ENCODE measurements at places on chromosomes 11 and 22. TPM values are rescaled to one million over a fixed set of nuclear protein-coding genes. Genes with fewer than 3 reads are reported as not detected.
A peak's percentile ranks its signal among the peaks of the same experiment; 100 is the strongest.

DNA sequence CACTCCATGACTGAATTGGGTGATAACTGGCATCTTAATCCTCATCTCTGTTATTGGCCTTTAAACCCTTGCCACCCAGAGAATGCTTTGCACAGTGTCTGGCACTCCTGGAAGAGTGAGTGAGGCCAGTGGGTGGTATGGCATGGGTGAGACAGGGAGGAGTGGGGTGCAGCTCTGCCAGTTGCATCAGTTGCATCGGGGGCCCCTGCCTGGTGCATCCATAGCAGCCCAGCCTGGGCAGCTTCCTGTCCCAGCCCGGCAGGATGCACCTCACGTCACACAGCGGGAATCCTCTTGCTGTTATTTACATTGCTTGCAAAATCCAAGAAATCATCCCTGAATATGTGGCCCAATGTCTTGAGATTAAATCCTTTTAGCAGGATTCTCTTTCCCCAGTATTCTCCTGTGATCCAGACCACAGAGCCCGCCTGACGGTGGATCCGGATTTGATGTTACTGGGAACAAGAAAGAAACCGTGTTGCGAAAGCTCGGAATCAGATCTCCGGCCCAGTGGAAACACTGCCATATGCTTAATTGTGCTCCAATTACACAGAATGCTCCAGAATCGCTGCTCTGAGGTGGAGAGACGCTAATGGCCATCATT, 37.6 kb upstream of the MN1 start:
- H3K36me3 ChIP-seq, result peaks cover 4% of the 10 kb centered on the region
- no peaks in the 10 kb centered on the region for H3K27me3 ChIP-seq
- H3K27ac ChIP-seq, result no peak overlapping the region
- no peak for DNase-seq
- H3K4me1 ChIP-seq, result no peaks in the 10 kb centered on the region

DNA sequence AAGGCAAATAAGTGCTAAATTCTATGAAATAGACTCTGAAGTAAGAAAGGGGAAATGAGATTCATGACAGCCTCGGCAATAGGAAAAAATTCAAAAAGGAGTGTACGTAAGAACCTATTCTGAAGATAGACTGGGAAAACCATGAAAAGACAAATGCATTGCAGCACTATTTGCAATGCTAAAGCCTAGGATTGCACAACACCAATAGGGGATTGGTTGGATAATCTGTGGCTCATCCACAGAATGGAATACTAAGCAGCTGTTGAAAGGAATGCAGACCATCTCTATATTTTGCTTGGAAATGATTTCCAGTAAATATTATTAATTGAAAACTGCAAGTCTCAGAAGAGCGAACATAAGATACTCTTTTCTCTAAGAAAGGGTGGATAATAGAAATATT, 91.7 kb upstream of the CLMP start:
- no peak for DNase-seq
- H3K4me3 ChIP-seq, result no peak overlapping the region
- H3K36me3 ChIP-seq, result no peaks in the 10 kb centered on the region

DNA sequence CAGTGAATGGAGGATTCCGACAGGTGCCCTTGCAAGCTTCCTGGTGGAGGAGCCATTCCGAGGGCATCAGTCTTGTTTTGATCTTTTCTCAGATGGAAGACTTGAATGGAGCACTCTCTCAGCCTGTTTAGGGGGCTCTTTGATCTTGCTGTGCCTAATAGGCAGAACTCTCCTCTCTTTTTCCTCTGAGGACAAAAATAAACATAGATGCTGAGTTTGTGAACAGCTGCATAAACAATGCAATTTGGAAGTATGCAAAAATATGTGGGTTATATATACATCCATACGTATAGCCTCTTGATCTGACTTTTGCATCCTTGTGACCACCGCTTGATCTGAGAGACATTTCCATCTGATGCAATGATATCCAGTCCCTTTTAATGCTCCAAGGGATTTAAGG, 29.1 kb downstream of the BARX2 start:
- H3K36me3 ChIP-seq, result no peaks in the 10 kb centered on the region
- H3K27me3 ChIP-seq, result peaks cover 7% of the 10 kb centered on the region
- no peak overlapping the region for H3K27ac ChIP-seq

DNA sequence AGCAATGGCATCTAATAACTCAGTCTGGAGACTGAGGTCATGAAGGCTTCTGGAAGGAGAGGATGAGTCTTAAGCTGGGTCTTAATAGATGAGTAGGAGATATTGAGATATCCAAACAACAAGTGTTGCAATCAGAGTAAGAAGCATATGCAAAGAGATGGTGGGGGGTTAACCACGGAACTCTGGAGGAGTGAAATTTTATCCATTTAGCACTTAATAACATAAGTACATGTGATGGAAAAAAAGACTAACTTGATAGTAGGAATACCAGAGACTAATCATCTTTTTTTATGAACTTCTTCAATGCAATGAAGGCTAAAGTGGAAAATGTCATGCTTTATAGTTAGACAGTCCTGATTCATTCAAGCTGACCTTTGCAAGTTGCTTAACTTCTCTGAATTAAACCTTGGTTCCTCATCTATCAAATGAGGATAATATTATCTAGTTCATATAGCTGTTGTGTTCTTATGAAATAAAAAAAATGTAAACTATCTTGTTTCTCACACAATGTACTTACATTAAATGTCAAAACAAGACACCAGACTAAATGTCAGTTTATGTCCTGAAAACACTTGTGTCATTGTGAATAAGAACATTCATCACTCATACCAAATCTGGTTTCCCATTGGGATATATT, 403.1 kb upstream of the CCDC90B start:
- no peaks in the 10 kb centered on the region for H3K4me1 ChIP-seq
- H3K4me3 ChIP-seq, result no peak overlapping the region
- no peaks in the 10 kb centered on the region for H3K36me3 ChIP-seq
- DNase-seq, result no peak
- no peak overlapping the region for H3K27ac ChIP-seq

DNA sequence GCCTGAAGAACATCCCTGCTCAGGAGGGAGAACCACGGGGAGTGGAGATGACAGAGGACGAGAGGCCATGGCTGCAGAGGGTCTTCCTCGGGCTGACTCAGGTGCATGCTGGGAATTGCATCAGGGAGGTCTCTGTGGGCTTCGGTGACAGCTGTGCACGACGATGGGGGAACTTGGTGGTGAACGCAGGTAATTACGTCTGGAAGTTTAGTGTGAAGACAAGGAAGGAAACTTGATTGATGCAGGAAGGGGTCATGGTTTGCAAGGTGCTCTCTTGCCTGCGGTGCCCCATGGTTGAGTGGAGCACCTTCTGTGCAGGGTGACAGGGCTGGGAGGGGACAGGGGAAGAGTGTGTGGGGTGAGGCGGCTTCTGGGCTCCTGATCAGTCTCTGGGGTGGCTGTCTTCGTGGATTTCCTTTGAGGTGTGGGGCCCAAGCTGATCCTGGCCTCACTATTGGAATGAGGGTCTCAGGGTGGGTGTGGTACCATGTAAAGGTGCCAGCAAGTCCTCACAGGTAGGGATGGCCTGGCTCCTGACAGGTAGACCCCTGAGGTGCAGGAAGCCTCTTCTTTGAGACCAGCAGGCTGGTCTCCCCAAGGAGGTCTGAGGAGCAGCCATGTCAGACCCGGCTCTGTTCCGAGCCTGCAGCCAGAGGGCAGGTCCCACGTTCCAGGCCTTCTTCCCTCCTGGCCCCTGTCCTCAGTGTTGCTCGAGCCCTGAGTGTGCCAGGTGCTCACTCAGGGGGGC, 1020.1 kb downstream of the TBC1D22A start:
- no peaks in the 10 kb centered on the region for H3K36me3 ChIP-seq
- H3K27me3 ChIP-seq, result no peaks in the 10 kb centered on the region
- no peak overlapping the region for H3K4me3 ChIP-seq

DNA sequence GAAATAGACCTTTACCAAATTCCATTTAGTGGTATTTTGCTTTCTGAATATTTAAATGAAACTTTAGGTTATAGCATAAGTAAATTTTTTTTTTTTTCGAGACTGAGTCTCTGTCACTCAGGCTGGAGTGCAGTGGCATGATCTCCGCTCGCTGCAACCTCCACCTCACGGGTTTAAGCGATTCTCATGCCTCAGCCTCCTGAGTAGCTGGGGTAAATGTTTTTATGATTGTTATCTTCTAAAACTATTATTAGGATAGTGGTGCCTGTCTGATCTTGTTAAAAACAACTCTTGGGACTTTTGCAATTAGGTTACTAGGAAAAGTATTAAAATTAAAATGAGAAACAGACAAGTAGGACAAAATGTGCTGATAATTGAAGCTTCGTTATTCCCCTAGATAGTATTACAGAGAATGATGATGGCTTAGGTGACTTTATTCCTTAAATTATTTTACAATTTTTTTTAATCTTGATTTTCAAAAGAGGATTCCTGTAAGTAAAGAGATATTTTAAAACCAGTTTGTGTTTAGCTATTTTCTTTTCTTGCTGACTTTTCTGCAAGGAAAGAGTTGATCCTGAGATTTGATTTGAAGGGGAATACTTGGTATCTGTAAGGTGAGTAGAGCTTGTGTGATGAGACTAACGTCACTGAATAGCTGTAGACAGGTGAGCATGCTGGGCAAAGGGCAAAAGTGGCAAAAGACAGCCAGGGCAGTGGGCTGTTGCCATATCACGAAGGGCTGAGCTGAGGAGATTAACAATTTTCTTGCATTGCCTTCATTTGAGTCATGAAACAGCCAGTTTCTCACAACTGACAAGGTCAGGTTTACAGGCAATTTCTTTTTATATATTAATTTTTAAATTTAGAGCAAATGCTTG, 20.8 kb downstream of the CRKL start:
- H3K4me3 ChIP-seq, result no peak overlapping the region
- peaks cover 59% of the 10 kb centered on the region for H3K4me1 ChIP-seq
- peaks cover 30% of the 10 kb centered on the region for H3K36me3 ChIP-seq
- H3K27me3 ChIP-seq, result no peaks in the 10 kb centered on the region
- DNase-seq, result no peak
- H3K27ac ChIP-seq, result peak overlapping the region; percentile 15

DNA sequence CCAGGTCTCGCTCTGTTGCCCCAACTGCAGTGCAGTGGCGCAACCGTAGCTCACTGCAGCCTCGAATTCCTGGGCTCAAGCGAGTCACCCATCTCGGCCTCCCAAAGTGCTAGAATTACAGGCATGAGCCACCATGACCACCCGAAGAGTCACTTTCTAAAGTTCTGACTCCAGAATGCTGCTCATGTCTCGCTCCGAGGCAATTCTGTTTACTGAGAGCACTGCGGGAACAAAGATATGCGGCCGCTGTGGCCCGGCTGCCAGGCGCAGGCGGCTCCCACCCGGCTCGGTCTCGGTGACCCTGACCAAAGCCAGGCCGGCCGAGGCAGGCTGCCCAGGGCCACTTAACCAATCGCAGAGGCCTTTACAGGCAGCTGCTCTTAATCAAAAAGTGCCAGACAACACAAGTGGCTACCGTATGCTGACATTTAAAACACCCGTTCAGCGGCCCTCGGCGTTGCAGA, 78.7 kb downstream of the PHF21B start:
- no peaks in the 10 kb centered on the region for H3K36me3 ChIP-seq
- peaks cover 2% of the 10 kb centered on the region for H3K27me3 ChIP-seq
- no peaks in the 10 kb centered on the region for H3K4me1 ChIP-seq
- DNase-seq, result no peak

The KCNJ1 gene
- not detected for total RNA-seq

The SLC22A12 gene
- total RNA-seq, result not detected

All from activated T-helper 1 cell treated with anti-CD3 and anti-CD28 coated beads, Interleukin-12 subunit alpha, Interleukin-12 subunit beta, Interleukin-2, Interleukin-4 antibody, amounts not matched to agents 30 ng/mL and 10 ng/mL and 1 ng/mL, durations not matched to agents 14 hours and 24 hours and 36 hours (primary cell).